ENCODE measurements at places on chromosomes 16 and 17.

DNA sequence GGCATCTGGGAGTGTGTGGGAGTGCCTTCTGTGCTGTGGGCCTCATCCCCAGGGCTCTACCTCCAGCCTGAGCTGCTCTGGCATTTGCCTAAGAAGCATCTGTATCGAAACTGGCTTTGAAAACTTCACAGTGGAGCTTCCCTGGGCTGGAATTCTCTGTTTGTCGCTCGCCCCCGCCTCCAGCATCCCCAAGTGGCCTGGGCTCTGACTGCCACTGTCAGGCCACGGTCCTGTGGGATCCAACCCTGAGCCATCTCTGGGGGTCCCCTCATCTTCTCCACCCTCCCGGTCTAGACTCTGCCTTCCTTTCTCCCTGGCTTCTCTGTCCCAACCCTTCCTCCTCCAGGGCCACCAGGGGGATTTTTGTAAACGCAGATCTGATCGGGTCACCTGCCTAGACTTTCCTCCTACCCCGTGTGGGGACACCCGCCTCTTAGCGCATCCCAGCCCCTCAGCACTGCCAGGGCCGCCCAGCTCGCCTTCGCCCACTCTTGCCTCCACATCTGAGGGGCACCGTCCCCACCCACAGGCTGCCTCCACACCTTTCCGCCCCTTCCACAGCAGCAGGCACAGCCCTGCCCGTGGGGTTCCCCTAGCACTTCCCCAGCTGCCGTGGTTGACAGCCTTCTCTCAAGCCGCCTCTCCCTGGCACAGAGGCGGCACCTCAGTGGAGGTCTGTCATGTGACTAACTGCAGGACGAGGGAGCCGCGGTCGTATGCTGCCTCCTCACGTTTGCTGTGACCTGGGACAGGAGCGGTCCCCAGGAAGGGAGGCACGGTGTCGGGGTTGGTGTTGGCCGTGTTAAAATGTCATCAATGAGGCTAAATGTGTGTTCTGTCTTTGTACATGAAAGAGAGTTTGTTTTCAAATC, 12.0 kb downstream of the TBC1D24 start:
- no peak for DNase-seq

GRCh38 chr16:50224286-50224685, 42.1 kb upstream of the ADCY7 start:
- DNase-seq: no peak

DNA sequence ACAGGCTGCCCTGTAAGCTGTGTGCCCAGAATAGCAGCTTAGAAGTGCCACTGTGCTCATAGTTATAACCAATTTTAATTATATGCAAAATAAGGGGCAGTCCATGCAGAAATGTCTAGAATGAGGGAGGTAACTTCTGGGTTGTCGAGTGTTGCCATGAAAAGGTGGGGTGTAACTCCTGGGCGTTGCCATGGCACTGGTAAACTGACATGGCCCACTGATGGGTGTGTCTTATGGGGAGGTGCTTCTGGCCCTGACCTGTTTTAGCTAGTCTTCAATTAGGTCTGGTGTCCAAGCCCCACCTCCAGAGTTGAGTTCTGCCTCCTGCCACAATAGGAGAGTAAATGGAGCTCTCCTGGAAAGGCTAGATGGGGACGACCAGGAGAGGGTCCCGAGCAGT, 120.6 kb downstream of the SALL1 start:
- no peak for DNase-seq

- no peak for DNase-seq
These were observed 721.1 kb upstream of the RBFOX1 start for GRCh38 chr16:6611535-6611934.

DNA sequence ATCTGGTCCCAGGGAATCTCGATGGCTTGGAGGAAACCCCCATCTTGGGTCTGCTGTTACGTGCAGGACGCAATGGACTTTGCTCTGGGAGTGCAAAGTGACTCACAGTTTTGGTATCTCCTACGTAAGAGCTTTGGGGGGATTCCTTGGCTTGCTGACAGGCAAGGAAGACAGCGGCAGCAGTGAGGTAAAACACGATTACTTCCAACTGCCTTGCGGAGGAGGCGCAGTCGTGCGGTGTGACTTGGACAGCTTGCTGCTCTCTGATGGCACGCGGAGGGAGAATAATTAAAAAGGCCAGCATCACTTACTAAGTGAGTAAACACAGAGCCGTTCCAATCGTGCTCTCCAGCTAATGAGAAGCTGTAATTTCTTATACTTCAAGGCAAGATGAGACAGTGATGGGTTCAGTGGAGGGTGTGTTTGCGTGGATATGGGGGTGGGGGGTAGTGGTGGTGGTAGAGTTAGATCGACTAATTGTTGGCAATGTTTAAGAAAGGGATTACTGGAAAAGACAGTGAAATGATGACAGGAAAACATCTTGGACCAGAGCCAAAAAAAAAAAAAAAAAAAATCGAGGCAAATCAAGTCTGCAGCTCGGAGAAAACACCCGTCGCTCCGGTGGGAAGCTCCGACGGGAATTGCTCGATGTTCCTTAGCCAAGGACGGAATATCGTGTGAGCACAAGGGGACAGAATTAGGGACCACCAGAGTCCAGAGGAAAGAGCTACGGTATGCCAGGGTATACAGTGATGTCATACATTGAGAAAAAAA, 184.8 kb upstream of the ZFHX3 start:
- no peak for DNase-seq

DNA sequence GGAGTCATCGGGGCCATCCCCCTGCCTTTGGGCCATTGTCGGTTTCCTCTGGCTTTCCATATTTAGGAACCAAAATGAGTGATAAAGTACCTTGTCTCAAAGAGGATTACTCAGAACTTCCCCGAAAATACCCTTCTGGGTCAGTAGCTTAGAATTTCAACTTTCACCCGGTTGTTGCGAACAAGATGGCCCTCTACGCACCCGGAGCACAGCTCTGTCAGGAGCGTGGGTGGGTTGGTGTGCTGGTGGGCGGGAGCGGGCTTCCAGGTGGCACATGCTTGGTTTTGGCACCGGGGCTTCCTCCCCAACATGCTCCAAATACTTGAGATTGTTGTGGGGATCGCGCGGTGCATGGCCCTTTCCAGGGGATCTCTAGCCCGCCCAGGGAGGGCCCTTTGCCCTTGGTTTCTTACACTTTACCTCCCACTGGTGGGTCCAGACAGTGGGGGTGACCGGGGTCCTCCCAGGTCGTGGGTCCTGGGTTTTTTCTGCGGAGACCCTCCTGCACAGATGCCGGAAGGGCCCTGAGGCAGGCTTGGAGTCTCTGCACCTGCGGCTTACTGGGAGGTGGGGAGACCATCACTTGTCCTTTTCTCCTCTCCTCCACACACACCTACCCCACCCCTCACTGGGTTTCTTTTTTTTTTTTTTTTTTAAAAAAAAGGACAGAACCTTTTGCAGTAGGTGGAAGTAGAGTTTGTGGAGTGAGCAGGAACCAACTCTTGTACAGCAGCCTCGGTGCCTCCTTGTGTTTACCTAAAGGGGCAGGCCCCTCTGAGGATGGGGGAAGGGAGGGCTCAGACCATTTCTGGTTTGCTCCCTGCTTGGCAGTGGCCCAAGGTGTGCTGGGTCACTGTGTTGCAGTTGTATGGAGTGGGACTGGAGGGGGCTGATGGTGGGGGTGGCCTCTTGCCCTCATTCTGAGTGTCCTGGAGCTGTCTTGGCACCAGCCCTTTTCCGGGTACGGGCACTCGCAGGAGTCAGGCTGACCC, 142.1 kb downstream of the SEC14L1 start:
- no peak for DNase-seq

Data from amniotic stem cell (primary cell).